ENCODE measurements at places on chromosomes 16 and 17.

DNA sequence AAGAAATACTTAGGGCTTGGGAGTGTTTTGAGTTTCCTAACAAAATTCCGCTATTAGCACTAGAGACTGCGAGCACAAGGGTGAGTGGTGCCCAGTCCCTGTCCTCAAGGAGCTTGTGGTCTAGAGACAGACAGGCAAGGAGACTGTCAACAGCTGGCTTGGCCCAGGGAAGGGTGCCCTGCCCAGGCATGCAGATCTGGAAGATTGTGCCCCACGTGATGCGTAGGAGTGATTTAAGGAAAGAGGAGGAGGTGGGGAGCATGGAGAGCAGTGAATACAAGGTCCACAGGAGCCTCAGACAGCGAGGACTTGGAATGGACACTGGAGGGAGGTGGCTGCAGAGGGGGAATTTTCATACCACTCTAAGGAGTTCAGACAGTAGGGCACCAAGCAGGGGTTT, 25.0 kb downstream of the SCPEP1 start:
- DNase-seq: no peak

- no peak for DNase-seq
Observed at GRCh38 chr17:39603304-39604016, 4.3 kb downstream of the NEUROD2 start.

DNA sequence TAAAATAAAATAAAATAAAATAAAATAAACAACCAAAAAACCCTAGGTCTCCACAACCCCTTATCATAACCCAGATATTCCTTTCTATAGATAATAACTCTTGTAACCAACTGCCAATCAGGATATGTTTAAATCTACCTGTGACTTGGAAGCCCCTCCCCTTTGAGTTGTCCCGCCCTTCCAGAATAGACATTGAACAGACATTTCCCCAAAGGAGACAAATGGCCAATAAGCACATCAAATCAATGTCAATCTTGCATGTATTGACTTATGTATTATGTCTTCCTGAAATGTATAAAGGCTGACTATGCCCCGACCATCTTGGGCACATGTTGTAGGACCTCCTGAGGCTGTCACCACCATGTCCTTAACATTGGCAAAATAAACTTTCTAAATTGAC, 1.5 kb upstream of the MAPK7 start:
- no peak for DNase-seq

- DNase-seq: no peak
Observed at GRCh38 chr17:68296217-68297191, 5.2 kb downstream of the ARSG start.

GRCh38 chr16:14139872-14140271, 68.8 kb downstream of the MRTFB start:
- DNase-seq: no peak

- no peak for DNase-seq
Observed at GRCh38 chr17:58605470-58605869, 86.4 kb downstream of the TEX14 start.

- DNase-seq: no peak
Observed at GRCh38 chr16:66440970-66441369, 13.9 kb downstream of the BEAN1 start.

DNA sequence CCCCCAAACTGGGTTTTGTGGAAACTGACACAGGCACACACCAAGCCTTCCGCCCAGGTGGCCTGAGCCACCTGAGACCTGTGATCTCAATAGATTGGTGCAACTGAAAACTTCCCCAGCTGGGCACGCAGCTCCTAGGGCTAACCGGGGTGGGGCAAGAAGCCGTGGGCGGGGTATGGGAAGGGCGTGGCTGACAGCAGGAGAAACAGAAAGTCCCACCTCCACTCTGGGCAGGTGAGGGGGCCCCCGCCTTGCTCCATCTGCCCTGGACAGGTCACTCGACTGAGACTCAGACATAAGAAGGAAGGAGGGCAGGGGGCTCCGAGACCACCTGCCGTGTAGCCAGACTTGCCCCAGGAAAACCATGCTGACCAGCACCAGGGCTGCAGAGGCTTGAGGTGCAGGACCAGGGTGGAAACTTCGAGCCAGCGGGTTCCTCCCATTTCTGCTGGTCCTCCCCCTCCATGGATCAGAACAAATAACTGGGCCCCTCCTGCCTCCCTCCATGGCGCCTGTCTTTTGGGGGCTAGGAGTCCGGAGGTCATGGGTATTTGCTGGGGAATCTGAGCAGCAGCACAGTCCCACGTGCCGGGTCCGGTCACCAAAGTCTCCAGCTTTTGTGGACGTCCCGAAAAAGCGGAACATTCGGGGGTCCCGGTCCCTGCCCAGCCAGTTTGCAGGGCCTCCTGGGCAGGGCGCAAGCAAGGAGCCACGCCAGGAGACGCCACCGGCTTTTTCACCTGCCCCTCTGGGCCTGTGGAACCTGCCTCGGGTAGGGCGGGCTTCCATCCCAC, 1.3 kb downstream of the TIMP2 start:
- peak; percentile 20 for DNase-seq

- no peak for DNase-seq
Observed at GRCh38 chr17:1109606-1110540, 69.9 kb downstream of the ABR start.

GRCh38 chr16:57941016-57941664, 29.8 kb downstream of the CNGB1 start:
- peak; percentile 86 for DNase-seq

GRCh38 chr17:66580956-66581391, 253.9 kb upstream of the CACNG5 start:
- DNase-seq: peak; percentile 46

Measured in COR-L47 (cell line).